ENCODE measurements at places on chromosomes 7 and 10. TPM values are rescaled to one million over a fixed set of nuclear protein-coding genes. Genes with fewer than 3 reads are reported as not detected.

DNA sequence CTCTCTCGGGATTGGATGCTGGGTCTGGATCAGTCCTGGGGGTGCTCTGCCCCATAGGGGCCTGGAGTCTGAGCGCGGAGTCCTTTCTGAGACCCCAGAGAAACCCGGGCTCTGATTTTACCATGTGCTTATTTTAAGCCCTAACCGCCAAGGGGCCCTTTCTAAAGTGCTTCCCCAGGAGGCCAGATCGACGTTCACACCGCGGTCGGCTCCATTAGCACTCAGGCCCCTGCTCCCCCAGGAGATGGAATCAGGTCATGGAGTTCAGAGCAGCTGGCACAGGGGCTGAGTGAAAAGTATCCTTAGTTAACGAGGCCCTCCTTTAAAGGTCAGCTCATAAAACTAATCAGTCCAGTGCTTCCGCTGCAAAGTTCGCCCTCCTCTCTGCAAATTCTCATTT is 159.4 kb upstream of the COBL start:
- no peak for DNase-seq
- no peaks in the 10 kb centered on the region for H3K27me3 ChIP-seq
- H3K4me3 ChIP-seq: no peak overlapping the region
- no peak overlapping the region for H3K27ac ChIP-seq
- H3K4me1 ChIP-seq: no peaks in the 10 kb centered on the region

DNA sequence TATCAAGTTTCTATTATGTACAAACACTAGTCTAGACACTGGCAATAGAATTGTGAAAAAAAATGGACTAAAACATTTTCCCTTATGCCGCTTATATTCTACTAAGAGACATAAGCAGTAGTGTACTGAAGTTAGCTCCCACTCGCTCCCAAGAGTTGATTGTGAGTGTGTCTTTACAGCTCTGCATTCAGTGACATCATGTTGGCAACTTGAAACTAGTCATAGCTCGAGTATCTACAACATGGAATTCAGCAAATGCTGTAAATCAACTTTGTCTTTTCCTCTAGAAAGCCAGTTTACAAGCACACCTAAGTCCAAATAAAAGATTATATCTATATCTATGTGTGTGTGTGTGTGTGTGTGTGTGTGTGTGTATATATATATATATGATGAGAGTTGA is 58.8 kb upstream of the MAGI2 start:
- H3K36me3 ChIP-seq: no peaks in the 10 kb centered on the region
- no peak overlapping the region for H3K27ac ChIP-seq
- DNase-seq: no peak
- H3K4me3 ChIP-seq: no peak overlapping the region

- H3K4me3 ChIP-seq: no peak overlapping the region
- no peak overlapping the region for H3K27ac ChIP-seq
- DNase-seq: peak; percentile 76
These were observed 4.2 kb upstream of the PILRA start for GRCh38 chr7:100369105-100369504.

Gene NEUROD6
- total RNA-seq: not detected

Data from aorta (tissue), 5 donors.